Brain microvascular endothelial cell (primary cell): ENCODE measurements at places on chromosomes 3 and 15.

- no peak for DNase-seq
These were observed 59.0 kb downstream of the ABTB1 start for GRCh38 chr3:127731546-127732289.

DNA sequence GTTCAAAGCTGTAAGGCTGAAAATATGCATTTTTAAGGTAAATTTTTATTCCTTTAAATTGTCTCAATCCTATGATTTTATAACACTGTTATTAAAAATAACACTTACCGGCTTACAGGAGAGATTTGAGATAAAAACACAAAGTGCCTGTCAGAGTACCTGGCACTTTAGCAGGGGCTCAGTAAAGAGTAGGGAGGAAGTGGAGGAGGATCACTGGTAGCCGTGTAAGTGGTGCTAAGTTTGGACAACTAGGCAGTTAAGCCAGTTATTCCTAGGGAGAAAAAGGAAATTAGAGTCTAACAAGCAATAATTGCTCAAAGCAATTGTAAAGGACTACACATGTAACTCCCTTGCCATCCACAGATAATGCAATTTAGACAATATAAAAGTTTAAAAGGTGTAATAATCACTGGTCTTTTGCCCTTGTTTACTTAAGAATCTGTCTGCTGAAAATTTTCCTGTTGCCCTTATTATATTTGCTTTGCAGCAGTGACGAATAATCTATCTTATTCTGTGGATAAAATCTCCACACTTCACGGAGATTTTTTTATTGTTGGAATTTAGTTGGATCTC is 204.8 kb downstream of the CDIN1 start:
- DNase-seq = no peak

GRCh38 chr3:122263974-122264588 is 61.0 kb upstream of the CSTA start:
- DNase-seq = no peak

GRCh38 chr15:52093167-52093538 is 19.4 kb downstream of the BCL2L10 start:
- DNase-seq = no peak

- DNase-seq = no peak
These were observed 44.3 kb upstream of the NANOGP8 start for GRCh38 chr15:35129361-35129760.

GRCh38 chr3:45105855-45106671 is 40.1 kb downstream of the CDCP1 start:
- DNase-seq = peak; percentile 77

DNA sequence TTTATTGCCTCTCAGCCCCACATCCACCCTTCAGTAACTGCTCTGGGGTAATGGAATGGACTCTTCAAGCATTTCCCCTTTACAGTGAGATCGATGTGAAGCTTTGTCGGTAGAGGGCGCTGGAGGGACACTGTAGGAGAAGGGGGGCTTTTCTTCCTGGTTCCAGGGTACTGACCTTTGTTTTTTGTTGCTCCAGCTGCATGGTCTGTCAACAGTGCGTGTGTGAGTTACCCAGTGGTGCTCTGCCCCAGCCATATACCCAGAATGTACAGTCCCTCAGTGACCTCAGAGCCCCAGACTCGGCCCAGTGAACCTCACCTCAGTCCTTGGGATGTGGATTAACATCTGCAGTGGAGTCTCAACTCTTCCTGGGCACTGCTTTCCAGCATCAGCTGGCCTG is 180.3 kb upstream of the TSC22D2 start:
- DNase-seq = peak; percentile 54

GRCh38 chr3:100570811-100571210 is 38.6 kb upstream of the ADGRG7 start:
- DNase-seq = no peak

DNA sequence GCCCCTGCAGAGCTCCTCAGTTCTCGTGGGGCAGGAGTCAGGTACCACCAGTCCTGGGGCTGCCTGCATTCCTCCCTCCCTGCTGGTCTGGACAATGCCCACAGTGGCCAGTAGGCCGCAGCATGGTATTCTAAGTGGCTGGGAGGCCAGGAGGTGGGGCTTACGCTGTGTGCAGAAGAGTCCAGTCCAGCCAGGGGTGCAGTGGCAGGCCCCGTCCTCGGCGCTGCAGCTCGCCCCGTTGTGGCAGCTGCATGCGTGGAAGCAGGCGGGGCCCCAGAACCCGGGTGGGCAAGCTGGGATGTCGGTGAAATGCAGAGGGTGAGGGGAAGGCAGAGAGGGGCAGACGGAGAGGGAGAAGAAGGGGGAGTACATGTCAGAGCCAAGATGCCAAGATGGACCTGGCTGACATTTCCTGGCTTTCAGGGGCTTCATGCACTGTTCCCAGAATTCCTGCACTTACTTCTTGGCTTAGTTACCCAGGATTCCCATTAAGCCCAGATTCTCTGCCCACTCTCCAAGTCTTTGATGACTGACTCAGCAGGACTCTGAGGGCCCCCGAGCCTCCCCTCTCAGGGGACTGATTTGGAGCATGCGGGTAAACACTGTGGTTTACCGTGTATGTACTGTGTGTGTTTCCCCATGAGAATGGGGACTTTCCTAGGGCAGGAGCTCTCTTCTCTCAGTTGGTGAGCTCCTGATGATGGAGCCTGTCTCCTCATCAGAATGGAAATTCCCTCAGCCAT is 47.5 kb downstream of the RAB11A start:
- peak; percentile 57 for DNase-seq

GRCh38 chr3:114839476-114839875 is 307.6 kb downstream of the ZBTB20 start:
- no peak for DNase-seq

DNA sequence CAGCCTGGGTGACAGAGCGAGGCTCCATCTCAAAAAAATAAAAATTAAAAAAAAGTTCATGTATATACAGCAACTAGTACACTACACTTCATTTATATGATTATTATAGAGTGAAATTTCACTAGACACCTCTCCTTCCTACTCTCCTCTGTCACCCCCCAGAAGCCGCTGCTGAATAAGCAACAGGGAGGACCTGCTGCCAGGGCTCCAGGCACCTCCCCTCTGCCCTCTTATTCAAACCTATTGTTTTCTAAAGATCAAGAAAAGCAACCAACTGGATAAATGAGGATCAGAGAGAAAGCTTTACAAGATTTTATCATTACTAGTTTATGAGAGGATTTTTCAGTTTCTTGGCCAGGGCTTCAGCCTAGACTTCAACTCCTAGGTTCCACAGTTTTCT is 71.5 kb downstream of the DHX30 start:
- DNase-seq = no peak

DNA sequence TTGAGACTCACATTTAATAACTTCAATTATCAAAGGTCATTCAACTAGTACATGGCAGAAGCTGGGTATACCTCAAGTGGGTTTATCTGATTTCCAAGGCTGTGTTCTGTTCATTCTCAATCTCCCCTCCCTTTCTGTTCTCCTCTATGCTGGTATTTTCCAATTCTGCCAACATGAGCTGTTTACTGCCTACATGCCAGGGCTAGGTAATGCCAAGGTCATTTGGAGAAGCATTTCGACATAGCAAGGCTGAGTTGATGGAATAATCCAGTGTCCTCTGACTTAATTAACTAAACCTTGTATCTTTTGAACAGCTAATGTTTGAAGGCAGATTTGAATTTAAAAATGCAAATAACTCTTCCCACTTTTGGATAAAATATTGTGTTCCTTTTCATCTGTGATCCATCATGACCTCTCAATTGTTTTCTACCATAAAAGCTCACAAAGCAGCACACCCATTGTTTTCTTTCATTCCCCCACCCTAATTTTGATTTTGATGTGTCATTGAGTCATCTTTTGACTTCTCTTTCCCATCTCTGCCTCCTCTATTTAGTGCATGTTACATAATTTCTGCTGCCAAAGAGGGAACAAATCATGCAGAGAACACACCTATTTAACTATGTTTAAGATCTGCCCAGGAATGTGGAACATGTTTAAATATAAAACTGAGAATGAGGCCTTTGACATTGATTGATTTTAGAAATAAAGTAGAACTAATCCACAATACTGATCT is 308.8 kb upstream of the NR2E3 start:
- DNase-seq = no peak

DNA sequence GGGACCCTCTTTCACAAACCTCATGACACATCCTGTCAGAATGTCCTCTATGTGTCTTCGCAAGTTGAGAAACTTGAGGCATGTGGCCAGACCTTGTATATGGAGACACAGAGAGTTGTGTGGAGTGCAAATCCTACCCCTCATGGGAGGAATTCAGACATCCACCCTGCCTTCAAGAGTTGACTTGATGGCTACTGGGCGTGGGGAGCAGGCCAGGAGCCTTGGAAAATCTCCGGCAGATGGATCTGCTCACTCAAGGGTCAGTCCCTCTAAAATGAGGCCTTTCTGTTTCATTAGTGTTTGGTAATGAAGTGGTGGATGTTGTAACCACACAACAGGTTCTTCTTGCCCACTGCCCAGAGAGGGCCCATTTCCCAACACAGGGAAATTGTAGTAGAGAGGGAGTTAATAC is 79.0 kb downstream of the ASB7 start:
- no peak for DNase-seq

DNA sequence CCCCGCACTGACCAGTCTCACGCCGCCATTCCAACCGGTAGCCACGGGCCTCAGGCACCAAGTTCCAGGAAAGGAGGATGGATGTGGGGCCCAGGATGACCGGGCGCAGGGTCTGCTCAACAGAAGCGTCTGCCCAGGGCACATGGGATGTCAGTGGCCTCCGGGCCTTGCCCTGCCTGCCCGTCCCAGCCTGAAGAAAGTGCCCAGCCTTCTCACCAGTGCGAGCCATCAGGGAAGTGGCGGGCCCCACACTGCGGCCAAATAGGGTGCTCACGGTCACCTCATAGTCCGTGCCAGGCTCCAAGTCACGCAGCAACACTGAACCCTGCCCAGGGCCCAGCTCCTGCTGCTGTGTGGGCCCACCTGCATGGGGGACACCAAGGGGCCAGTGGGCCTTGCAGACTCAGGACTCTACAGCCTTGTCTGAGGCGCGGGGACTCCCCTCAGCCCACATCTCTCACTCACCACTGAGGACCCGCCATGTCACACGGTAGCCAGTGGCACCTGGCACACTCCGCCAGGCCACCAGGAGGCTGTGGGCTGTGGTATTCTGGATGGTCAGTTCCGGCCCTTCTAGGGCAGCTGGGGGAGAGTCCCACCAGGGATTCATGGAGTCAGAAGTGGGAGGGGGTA is 3.1 kb downstream of the COL7A1 start:
- no peak for DNase-seq

DNA sequence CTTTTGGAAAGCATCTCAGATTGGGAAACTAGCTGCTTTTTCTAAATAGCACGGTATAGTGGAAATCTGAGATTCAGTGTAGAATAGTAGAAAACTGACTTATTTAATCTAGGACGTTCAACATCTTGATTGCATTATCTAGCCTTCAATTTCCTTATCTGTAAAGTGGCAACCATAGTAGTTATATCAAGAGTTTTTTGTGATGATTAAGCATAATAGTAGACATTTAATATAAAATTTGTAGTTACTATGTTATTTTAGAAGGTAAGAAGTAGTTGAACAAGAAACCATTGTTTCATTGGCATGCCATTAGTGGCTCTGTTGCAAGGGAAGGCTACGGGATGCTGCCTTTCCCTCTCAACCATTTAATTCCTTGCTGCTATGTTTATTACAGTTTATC is 367.3 kb downstream of the NAALADL2 start:
- DNase-seq = no peak

DNA sequence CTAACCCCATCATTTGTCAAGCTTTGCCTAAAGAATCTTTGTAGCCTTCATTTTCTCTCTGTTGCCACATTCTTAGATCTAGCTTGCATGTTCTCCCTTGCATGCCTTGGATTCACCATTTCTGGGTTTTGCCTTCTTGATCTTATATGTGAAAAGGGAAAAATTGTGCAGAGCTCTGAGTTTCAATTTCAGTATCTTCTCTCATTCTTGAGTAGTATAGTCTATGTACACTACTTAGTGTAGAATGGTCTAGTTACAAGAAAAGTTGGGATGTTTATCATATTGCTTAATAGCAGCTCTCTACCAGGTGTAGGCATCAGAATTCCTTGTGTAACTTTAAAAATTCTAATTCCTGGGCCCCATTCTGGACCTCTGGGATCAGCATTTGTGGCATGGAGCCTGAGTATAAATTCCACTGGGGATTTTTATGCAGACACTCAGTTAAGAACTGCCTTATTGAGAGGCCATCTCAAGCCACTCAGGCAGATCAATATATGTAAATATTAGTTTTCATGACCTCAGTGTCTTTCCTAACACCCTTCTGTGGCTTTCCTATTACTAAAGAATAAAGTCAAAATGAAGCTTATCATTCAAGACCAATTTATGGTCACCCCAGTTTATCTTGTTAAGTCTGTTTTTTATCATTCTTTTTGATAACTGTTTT is 23.4 kb downstream of the GTF2E1 start:
- no peak for DNase-seq

DNA sequence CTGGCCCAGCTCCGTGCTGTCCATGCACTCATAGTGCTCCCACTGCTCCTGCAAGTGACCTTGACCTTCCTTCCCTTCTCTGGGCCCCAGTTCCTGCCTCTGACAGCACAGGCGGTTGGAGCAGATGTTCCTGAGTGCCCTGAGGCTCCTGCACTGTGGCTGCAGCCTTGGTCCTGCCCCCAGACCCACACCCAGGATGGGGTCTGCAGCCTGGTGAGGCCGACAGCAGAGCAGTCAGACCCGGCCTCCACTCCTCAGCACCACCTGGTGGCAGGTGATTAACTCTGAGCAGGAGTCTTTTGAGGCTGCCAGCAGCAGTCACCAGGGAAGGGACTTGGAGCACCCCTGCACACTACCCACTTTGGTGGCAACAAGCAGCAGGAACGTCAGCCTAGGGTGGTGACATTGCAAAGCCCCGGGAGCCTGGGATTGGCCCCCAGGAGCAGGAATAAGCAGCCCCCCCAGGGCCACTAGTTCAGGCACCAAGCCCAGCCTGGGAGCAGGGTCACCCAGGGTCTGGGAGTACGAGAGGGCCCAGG is 64.6 kb downstream of the CYP11A1 start:
- DNase-seq = no peak

DNA sequence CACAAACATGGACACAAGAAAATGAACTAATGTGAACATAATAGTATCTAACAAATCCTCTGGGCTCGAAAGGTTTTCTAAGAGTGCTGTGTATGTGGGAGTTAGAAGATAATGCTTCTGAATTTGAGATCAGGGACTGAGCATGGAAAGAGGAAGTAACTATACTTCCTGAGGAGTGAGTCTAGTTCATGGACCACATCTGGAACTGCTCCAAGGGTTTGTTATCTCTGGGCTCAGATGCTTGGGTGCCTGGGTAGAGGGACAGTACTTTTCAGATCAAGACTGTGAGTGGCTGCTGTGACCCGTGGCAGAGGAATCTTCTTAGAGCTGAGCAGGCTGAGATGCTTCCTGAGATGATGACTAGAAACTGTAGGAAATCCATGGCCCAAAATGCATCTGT is 28.5 kb downstream of the TBC1D23 start:
- peak; percentile 45 for DNase-seq

- no peak for DNase-seq
These were observed 103.4 kb upstream of the KLHL25 start for GRCh38 chr15:85897895-85898717.

GRCh38 chr3:144189044-144189443 is 217.4 kb downstream of the DIPK2A start:
- peak; percentile 51 for DNase-seq

GRCh38 chr15:37698679-37699078 is 235.8 kb upstream of the TMCO5A start:
- peak; percentile 4 for DNase-seq

GRCh38 chr3:14261229-14261628 is 82.6 kb downstream of the LSM3 start:
- peak; percentile 66 for DNase-seq
